ENCODE measurements at places on chromosomes 1 and 21.

- DNase-seq = no peak
Measured at GRCh38 chr1:223033658-223034057, 109.4 kb downstream of the TLR5 start.

GRCh38 chr1:61724506-61724812 lies 482 bp downstream of the TM2D1 start:
- no peak for DNase-seq

DNA sequence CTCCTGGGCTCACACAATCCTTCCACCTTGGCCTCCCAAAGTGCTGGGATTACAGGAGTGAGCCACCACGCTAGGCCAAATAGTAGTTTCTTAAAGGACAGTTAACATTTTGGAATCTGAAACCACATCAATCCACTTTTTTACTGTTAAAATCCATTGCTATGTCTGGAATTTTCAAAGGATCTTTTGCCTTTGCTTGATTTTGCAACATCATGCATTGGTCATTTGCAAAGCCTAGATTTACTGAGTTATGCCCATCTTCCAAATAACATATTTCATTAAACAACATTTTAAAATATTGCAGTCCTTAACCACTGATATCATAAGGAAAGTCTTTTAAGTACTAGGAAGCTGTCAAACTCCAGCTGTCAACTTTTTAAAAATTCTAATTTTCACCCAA lies 3.3 kb downstream of the POGZ start:
- DNase-seq = no peak

DNA sequence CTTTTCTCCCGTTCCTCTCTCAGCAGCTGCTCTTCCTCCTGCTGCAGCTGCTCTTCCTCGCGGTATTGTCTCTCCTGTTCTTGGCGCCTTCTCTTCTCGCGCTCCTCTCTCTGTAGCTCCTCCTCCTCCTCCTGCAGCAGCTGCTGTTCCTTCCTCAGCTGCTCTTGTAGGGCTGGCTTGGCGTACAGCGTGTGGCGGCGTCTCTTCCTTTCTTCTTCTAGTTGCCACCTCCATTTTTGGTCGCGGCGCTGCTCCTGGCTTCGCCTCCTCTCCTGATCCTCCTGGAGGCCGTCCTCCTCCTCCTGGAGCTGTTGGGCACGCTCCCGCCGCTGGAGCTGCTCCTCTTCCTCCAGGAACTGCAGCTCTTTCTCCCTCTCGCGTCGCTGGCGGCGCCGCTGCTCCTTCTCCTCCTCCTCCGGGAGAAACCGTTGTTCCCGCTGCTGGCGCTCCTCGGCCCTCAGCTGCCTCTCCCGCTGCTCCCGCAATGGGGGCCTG lies 4.8 kb downstream of the TCHH start:
- peak; percentile 76 for DNase-seq

DNA sequence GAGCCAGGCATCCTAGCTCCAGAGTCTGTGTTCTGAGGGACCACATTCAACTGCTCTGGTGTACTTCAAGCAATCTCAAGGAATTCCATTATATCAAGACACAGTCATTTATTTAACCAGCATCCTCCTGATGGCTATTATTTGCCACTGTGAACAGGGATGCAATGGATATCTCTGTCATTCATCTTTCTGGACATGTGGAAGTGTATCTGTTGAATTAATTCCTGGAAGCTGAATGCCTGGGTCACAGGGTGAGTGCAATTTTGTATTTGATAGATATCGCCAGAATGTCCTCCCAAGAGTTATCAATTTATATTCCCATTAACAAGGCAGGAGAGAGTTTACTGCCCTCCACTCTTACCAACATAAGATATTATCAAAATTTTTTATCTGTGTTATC lies 24.7 kb upstream of the LRP8 start:
- DNase-seq = no peak

DNA sequence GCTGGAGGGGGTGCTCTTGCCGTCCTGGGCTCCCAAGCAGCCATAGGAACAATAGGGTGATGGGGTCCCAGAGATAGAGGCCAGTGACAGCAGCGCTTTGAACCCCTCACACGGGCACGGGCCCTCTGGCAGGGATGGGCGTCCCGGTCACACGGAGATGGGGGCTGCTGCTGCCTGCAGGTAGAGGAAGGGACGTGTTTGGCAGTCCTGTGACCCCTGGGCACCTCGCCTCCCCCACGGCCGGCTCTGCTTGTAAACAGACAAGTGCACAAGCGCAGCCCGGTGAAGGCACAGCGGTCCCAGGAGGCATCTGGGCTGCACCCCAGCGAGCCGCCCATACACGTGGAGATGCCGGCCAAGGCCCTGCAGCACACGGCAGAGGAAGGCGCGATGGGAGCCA lies 36.5 kb upstream of the PDE9A start:
- no peak for DNase-seq

DNA sequence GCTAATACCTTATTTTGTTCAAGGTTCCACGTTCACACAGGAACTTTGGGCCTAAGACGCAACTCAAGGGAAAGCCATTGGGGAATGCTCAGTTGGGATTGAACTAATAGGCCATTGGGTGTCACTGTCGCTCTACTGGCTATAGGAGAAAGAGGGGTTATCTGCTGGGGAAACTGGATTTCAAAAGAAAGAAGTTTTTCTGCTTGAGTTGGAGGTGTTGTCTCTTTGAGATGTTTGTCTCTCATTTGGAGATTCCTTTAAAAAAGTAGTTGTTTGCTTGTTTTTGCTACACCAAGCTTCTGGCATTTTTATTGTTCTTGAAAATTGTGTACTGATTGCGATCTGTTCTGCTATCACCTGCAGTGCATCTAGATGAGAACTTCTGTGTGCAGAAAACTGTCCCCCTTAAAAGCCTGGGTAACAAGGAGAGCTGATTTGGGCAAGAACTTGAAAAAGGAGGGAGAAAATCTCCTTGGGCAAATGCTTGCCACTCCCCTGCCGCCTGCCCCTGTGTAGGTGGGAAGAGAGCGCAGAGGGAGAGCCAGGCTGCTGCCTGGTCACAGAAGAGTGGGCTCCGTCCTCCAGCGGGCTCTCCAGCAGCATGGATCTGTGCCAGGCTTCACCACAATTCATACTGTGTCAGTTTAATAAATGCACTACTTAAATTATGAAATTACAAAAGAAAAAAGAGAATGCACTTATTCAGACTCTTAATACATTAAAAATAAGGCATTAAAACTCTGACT lies 39.9 kb downstream of the PEX14 start:
- peak; percentile 86 for DNase-seq

GRCh38 chr1:42639116-42639515 lies 19.1 kb upstream of the PPIH start:
- no peak for DNase-seq

- DNase-seq = peak; percentile 90
Measured at GRCh38 chr1:192808518-192809306, at the start of gene RGS2. Gene RGS2 (plus strand): TSS chr1:192809039. CDS start chr1:192809072, 33 bp downstream.

GRCh38 chr1:153962088-153963029 lies 978 bp downstream of the SLC39A1 start:
- DNase-seq = no peak

GRCh38 chr1:157597959-157598667 lies at the start of gene FCRL4:
Gene FCRL4 (minus strand): TSS chr1:157598085. CDS start chr1:157597944, 141 bp downstream.
- no peak for DNase-seq

DNA sequence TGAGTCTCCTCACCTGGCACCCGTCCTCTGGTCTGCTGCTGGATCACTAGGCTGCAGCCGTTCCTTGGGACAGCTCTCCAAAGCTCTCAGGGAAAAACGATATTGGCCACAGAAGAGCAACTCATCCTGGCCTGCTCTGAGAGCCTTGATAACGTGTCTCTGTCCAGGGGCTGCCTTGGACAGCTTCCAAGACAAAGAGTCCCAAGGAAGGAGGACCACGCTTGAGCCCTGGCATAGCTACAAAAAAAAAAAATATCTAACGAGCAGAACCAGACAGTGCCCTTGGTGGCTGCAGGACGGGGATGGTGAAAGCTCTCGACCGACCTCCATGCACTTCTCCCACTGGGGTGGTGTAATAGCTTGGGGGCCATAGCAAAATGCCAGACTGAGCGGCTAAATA lies 589.6 kb downstream of the NPHP4 start:
- no peak for DNase-seq

DNA sequence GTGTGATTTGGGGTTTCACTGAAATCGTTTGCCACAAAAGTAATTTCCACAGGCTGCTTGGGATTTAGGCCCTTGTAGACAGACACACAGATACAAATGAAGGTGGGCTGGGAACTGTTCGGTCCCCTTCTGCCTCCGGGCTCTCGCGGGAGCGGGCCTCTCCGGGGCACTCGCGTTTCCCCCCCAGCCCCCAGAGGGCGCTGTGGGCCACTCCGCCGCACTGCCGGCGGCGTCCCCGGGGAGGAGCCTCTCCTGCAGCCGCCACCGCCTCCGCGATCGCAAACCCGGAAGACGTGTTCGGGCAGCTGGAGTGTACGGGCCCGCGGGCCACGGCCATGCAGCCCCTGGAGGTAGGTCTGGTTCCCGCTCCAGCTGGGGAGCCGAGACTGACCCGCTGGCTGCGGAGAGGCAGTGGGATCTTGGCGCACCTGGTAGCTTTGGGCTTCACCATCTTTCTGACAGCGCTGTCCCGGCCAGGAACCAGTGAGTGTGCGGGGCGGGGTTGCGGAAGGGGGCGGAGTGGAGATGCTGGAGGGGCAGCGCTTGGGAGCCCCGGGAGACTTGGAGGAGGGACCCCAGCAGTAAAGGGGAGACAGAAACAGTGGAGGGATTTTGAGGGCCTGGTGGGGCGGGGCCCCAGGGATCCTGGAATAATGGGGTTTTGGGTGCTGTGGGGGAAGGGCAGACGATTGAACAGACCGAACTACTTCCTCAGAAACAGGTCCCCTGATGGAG lies at the start of gene CYB561D1:
TSS of gene CYB561D1 (plus strand) at position 290 of the 735 bp plus-strand sequence. CDS start at position 336, 46 bp downstream.
- DNase-seq = peak; percentile 82

GRCh38 chr1:36349241-36349671 lies 25.8 kb upstream of the EVA1B start:
- DNase-seq = no peak

DNA sequence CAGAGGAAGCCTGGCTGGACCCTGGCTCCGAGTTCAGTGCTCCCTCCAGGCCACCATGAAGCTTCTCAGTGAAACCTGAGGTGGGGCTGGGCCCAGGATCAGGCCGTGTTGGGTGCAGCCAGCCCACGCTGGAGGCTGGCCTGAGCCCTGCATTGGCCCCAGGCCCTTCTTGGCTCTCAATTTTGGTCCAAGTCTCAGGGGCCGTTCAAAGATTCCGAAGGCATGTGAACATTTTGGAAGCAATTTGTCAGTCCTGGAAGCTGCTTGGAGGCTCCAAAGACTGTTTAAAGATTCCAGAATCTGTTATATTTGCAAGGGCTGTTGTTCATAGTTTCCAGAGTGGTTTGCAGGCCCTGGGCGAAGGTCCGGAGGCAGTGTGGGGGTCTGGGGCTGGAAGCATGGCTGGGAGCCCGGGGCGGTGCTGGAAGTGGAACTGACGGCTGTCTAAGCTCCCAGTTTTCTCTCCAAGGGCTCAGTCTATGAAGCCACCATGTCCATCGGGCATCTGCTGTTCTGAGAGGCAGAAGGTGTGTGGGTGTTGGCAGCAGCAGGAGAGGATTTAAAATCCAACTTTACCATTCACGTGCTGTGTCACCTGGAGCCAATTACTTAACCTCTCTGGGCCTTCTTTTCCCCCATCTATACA lies 104.9 kb downstream of the EPHB2 start:
- no peak for DNase-seq

DNA sequence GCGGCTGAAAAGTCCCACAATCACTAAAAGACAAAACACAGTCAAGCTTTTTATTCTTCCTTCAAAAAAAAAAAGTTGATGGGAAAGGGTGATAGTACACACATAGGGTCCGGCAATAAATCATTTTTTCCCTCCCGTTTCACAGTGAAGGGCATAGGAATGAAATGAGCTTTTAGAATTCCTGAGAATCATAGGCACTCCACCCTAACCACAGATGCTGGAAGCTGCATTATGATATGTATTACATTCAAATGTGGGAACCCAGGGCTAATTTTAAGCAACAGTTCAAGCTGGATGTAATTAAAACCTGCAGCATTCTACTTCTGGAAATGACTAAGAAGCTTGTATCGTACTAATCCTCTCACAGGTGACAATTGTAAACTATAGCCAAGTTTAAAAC lies 75.7 kb upstream of the KCNJ15 start:
- DNase-seq = no peak

- no peak for DNase-seq
Measured at GRCh38 chr1:113021430-113022085, 51.4 kb upstream of the LRIG2 start.

GRCh38 chr21:37592496-37592895 lies 225.9 kb downstream of the DYRK1A start:
- no peak for DNase-seq

- peak; percentile 12 for DNase-seq
Measured at GRCh38 chr21:45935628-45936027, 45.9 kb upstream of the COL6A1 start.

DNA sequence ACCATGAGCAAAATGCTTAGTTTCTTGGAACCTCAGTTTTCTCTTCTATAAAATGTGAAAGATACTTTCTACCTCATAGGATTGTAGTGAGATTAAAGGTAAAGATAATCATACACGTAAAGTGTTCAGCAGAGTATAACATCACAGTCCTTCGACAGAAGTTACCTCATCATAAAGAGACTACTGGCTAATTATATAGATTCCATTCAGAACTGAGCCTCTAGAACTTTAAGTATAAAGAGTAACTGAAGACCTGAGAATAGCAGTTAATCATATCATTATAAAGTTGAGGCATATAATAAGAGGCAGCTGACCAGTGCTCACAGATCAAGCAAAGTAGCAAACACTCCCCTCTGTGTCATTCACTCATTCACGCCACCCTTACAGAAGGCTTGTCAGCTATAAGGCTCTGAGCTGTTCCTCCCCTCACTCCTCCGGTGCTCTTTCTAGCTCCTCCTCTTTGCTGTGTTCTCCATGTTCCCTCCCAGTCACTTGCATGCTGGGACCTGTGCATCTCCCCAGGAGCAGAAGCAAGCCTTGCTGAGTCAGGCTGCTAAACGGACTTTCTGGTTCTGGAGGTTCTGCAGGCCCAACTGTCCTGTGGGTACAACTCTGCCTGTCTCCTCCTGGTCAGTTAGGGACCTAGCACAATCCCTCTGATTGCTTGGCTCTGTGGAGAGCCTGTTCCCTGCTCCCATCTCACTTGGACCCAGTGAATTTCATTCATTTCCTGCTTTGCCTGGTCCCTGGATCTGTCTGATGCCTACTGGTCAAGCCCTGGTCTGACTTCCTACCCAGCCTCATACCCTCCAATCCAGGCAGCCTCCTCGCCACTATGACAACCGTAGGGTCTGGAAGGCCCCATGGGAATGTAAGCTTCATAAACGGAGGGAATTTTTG lies 28.3 kb upstream of the LY9 start:
- DNase-seq = no peak

DNA sequence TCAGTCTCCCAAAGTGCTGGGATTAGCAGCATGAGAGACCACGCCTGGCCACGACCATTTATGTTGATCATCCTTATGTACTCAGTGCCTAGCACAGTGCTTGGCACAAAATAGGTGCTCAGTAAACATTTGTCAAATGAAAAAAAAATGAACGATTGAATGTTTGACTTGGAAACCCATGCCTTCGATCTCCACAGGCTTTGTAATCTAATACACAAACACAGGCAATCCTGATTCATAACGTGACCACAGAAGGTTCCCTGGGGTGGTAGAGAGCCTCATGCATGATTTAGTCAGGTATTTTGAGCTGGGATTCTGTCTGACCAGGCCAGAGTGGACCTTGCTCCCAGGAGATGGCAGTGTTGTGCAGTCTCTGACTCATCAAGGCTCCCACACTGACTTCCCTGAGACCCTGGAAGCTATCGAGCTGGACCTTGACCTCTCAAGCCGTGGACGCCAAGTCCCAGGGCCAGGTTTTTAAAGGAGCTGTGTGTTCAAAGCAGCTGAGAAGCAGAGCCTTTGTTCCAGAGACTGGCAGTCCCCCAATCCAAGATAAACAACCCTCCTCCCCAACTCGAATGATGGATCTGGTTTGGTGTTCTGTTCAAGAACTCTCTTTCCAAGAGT lies 81.1 kb downstream of the PGM1 start:
- peak; percentile 47 for DNase-seq

Data from NCI-H2171 treated with DMSO at 0.1 percent for 48 hours (cell line).